ENCODE measurements at places on chromosomes 11 and 22. TPM values are rescaled to one million over a fixed set of nuclear protein-coding genes. Genes with fewer than 3 reads are reported as not detected.

DNA sequence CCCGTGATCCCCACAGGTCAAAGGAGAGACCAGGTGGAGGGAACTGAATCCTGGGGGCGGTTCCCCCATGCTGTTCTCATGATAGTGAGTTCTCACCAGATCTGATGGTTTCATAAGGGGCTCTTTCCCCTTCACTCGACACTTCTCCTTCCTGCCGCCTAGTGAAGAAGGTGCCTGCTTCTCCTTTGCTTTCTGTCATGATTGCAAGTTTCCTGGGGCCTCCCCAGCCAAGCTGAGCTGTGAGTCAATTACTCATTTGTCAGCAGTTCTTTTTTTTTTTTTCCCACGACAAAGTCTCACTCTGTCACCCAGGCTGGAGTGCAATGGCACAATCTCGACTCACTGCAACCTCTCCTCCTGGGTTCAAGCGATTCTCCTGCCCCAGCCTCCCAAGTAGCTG, 1530.4 kb downstream of the BRD1 start:
- no peaks in the 10 kb centered on the region for H3K4me1 ChIP-seq
- no peak for DNase-seq
- H3K27ac ChIP-seq, result no peak overlapping the region
- H3K27me3 ChIP-seq, result no peaks in the 10 kb centered on the region
- H3K36me3 ChIP-seq, result no peaks in the 10 kb centered on the region

DNA sequence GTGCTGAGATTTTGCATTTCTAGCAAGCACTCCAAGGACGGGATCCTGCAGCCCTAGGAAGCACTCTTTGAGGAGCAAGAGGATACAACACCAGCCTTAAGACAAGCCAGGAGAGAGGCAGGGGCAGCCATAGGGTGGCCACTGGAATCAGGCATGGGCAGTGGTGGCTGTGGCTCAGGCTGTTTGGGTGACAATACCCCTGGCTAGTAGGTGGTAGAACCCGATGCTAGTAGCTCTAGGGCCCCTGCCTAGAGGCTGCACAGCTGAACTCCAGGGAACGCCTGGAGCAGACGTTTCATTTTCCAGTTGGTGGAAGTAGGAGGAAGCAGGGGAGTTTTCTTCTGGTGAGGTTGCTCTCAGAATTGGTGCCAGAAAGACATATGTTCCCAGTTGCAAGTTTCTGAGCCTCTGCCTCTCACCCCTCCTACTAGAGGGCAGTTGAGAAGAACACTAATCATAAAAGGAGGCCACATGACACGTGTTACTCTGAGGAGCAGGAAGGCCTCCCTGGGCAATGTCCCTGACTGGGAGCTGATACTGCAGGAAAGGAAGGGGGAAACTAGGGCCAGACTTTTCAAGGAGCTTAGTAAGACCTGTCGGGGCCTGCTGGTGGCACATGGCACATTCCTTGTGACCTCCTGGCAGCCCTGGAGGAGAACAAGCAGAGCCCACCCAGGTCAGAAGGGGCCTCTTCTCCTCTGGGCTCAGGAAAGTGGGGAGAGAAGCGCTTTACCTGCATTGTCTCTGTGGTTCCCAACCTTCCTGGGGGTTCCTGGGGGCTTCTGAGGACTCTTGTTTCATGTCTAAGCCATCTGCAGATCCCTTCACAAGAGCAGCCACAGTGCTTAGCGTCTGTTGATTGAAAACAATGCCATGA, 56.6 kb upstream of the DRD2 start:
- no peak for DNase-seq
- H3K4me1 ChIP-seq, result no peaks in the 10 kb centered on the region
- H3K27me3 ChIP-seq, result peaks cover 22% of the 10 kb centered on the region
- no peak overlapping the region for H3K4me3 ChIP-seq
- H3K36me3 ChIP-seq, result no peaks in the 10 kb centered on the region

The UPK2 gene
- not detected for total RNA-seq

- H3K4me3 ChIP-seq, result no peak overlapping the region
- H3K36me3 ChIP-seq, result no peaks in the 10 kb centered on the region
- no peaks in the 10 kb centered on the region for H3K4me1 ChIP-seq
- H3K27ac ChIP-seq, result no peak overlapping the region
- no peaks in the 10 kb centered on the region for H3K27me3 ChIP-seq
Measured at GRCh38 chr11:100731471-100731870, 44.4 kb downstream of the ARHGAP42 start.

DNA sequence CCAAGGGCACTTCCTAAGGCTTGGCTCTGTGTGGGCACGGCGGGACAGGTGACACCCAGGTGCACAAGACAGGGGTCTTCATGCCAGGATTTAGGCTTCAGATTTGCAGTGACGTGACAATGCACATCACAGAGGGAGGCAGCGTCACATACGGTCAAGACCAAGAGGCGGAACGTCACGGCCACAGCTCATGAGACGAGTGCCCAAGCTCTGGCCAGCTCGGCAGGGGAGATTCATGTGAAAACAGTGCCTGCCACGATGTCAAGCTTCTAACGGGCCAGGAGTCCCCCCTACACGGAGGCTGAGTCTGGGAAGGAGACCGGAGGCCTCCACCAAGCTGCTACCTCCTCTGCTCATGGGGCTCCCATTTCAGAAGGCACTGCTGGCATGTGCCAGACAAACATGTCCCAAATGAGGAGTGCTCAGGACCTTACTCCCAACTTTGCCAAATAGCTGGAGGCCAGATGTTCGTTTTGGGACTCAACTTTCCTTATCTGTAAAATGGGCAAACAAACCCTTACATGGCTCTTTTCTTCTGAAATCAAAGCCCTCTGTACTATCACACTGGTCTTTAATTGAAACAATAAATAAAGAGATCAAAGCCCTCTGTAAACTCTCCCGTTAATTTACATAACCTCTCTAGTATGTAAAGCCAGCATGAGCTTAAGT, 16.6 kb downstream of the VPS37C start:
- H3K36me3 ChIP-seq, result no peaks in the 10 kb centered on the region
- peaks cover 10% of the 10 kb centered on the region for H3K4me1 ChIP-seq
- no peak overlapping the region for H3K4me3 ChIP-seq
- peaks cover 2% of the 10 kb centered on the region for H3K27me3 ChIP-seq
- no peak for DNase-seq

- H3K4me3 ChIP-seq, result no peak overlapping the region
- H3K36me3 ChIP-seq, result no peaks in the 10 kb centered on the region
Measured at GRCh38 chr11:100232006-100232405, 455.1 kb upstream of the ARHGAP42 start.
